ENCODE measurements at places on chromosomes 4 and X.

- H3K27me3 ChIP-seq: no peaks in the 10 kb centered on the region
- no peak overlapping the region for H3K27ac ChIP-seq
- no peaks in the 10 kb centered on the region for H3K36me3 ChIP-seq
- DNase-seq: no peak
- no peaks in the 10 kb centered on the region for H3K4me1 ChIP-seq
Observed at GRCh38 chrX:7446815-7447214, 298.9 kb upstream of the PUDP start.

DNA sequence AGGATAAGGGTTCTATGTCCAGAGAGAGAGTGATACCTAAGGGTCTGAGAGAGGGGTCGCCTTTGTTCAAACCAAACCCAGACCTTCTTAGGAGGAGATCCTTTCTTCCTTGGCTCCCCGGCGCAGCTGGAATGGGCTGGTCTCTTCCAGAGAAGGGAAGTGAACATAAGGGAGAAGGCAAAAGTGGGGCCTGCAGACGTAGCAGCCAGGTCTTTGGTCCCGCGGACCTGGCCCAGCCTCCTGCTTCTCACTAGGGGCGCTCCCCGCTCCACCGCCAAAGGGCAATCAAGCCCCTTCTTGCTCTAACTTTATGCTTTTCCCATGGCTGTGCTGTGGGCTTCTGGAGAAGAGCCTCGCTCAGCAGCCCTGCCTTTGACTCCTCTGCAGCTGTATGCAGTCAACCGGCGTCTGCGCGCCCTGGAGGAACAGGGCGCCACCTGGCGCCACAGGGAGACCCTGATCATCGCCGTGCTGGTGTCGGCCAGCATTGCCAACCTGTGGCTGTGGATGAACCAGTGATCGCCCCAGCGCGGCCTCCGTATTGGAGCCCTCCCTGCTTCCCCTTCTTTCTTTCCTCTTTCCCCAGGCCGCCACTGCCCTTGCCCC is 6.5 kb downstream of the FATE1 start:
- no peaks in the 10 kb centered on the region for H3K36me3 ChIP-seq
- H3K27me3 ChIP-seq: peaks cover 3% of the 10 kb centered on the region
- H3K4me3 ChIP-seq: no peak overlapping the region
- DNase-seq: no peak

DNA sequence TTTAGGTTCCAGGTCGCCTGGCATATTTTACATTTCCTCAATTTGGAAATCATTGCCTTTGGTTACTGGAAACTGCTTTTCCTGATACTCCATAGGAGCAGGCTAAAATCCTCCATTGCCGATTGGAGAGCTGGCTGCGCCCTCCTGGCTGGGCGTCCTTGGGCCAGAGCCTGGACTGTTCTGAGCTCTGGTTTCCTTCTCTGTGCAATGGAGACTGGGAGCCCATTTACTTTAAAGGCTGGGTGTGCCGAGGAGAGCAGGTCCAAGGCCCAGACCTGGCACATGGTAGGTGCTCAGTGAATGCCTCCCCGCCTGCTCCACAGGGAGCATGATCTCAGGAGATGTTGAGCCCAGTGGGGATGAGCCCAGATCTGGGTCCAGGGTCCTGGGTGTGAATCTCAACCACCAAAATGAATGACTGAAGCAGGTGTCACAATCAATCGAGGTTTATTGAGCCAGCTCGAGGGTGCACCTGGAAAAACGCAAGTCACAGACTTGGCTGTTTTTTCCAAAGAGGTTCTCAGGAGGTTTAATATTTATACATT is 50.0 kb downstream of the EVC start:
- H3K36me3 ChIP-seq: peaks cover 13% of the 10 kb centered on the region
- no peaks in the 10 kb centered on the region for H3K4me1 ChIP-seq

DNA sequence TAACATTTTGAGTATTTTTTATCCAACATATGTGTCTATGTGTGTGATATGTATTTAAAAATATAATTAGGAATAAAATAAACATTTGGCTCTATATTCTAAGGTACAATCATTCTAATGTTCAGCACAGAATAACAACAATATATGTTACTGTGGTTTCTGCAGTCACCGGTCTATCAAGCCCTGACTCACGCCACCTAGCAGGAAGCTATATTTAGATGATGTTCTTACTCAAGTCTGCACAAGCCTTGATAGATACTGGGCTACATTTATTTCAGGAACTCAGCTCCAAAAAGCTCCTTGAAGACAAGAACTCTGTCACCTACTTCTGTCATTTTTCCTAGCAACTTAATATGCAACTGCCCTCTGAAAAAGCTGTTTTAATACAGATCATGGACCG is 152.0 kb upstream of the FTHL17 start:
- peaks cover 5% of the 10 kb centered on the region for H3K36me3 ChIP-seq
- no peaks in the 10 kb centered on the region for H3K27me3 ChIP-seq
- H3K4me3 ChIP-seq: no peak overlapping the region
- H3K27ac ChIP-seq: no peak overlapping the region
- no peak for DNase-seq

GRCh38 chrX:74179071-74179470 is 124.9 kb upstream of the ZCCHC13 start:
- no peaks in the 10 kb centered on the region for H3K4me1 ChIP-seq
- peak overlapping the region; percentile 32 for H3K27ac ChIP-seq
- DNase-seq: no peak
- no peaks in the 10 kb centered on the region for H3K36me3 ChIP-seq
- no peak overlapping the region for H3K4me3 ChIP-seq

DNA sequence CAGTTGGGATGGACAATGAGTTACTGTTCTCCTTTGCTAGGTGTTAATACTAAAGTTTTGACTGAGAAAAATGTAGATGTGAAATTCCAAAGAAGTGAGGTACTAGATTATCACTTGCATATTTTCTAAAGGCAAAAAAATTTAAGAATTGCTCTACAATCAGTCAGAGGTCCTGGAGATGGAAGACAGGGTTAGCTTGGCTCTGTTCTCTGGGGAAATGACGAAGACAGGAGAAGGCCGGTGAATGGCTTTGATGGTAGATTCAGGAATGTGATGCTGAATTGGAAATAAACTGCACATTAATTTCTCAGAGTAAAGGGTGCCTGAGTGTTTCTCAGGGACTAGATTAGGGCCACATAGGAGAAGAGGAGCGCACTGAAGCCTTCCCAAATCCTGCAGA is 214.0 kb upstream of the LEF1 start:
- DNase-seq: no peak
- no peak overlapping the region for H3K4me3 ChIP-seq
- no peak overlapping the region for H3K27ac ChIP-seq
- H3K4me1 ChIP-seq: no peaks in the 10 kb centered on the region

- DNase-seq: no peak
- H3K36me3 ChIP-seq: peaks cover 13% of the 10 kb centered on the region
- no peak overlapping the region for H3K4me3 ChIP-seq
- no peaks in the 10 kb centered on the region for H3K27me3 ChIP-seq
- no peak overlapping the region for H3K27ac ChIP-seq
- H3K4me1 ChIP-seq: peaks cover 21% of the 10 kb centered on the region
Observed at GRCh38 chr4:94515365-94515764, 63.6 kb downstream of the PDLIM5 start.

GRCh38 chrX:105038672-105039328 is 181.7 kb downstream of the TEX13A start:
- no peaks in the 10 kb centered on the region for H3K4me1 ChIP-seq
- no peaks in the 10 kb centered on the region for H3K27me3 ChIP-seq
- H3K36me3 ChIP-seq: no peaks in the 10 kb centered on the region
- no peak overlapping the region for H3K4me3 ChIP-seq
- no peak overlapping the region for H3K27ac ChIP-seq

GRCh38 chr4:141647966-141648365 is 11.6 kb downstream of the IL15 start:
- H3K4me1 ChIP-seq: no peaks in the 10 kb centered on the region
- no peak overlapping the region for H3K4me3 ChIP-seq
- DNase-seq: no peak
- peaks cover 20% of the 10 kb centered on the region for H3K27me3 ChIP-seq
- no peak overlapping the region for H3K27ac ChIP-seq

DNA sequence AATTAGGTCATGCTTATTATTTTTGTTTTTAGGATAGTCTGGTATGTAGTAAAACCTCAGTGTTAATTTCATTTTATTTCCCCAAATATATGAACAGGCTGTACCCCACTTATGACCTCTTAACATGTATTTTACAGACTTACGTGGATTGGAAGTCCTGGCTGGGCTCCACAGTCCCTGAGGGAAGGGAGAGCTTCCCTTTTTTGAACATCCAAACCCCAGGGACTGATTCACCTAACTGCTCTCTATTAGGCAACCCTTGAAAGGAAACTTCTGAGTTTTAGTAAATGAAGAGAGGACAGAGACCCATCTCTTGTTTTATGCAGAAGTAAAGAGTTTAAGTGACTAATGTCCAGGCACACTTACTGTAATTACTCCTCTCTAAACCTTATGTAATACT is 233.1 kb upstream of the SPRY1 start:
- DNase-seq: no peak
- H3K27me3 ChIP-seq: no peaks in the 10 kb centered on the region
- H3K4me3 ChIP-seq: no peak overlapping the region
- H3K27ac ChIP-seq: no peak overlapping the region

GRCh38 chrX:39921838-39922237 is 175.9 kb downstream of the BCOR start:
- H3K27ac ChIP-seq: no peak overlapping the region
- DNase-seq: no peak
- H3K27me3 ChIP-seq: no peaks in the 10 kb centered on the region
- H3K4me3 ChIP-seq: no peak overlapping the region

- H3K27ac ChIP-seq: no peak overlapping the region
- no peak overlapping the region for H3K4me3 ChIP-seq
- no peaks in the 10 kb centered on the region for H3K36me3 ChIP-seq
Observed at GRCh38 chr4:72325215-72325614, 243.8 kb downstream of the ADAMTS3 start.

Measured in type B pancreatic cell (in vitro differentiated cells).